ENCODE measurements at places on chromosomes 4 and X.

DNA sequence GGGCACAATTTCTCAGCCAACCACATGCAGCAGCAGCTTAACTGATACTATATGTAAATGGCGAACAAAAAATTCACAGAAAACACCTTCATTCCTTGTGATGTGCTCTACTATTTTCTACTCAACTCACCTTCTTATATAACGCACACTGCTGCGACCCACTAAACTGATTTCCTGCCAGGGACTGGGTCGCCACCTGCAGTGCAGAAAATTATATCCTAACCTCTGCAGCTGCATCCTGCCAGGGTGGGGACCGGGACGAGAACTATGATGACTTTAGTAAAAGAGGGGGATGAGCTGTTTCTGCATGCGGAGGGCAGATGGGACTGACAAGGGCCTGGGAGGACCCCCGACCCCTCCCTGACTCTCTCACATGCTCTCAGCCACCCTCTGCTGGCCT is 27.4 kb downstream of the ABLIM2 start:
- no peak for DNase-seq

DNA sequence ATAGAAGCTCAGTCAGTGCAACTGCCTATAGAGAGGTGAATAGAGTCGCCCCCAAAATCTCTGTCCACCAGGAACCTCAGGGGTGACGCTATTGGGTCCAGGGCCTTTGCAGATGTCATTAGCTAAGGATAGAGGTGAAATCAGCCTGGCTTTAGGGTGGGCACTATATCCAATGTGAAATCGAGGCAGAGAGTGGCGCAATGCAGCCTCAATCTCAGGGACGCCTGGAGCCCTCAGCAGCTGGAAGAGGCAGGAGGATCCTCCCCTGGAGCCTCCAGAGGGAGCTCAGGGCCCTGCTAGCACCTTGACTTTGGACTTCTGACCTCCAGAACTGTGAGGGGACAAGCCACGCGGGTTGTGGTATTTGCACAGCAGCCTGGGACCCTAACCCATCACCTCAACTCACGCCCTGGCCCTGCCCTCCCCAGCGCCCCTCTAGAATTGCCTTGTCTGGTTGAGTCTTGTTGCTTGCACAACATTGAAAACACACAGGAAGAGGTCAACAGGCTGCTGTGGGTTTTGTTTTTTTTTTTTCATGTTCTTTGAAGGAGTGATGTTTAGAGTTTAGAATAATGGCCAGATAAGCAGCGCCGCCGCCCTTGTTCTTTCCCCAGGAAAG is 89.4 kb upstream of the PSAPL1 start:
- DNase-seq = no peak

- DNase-seq = no peak
These were observed 16.3 kb downstream of the SPRY1 start for GRCh38 chr4:123412700-123413512.

DNA sequence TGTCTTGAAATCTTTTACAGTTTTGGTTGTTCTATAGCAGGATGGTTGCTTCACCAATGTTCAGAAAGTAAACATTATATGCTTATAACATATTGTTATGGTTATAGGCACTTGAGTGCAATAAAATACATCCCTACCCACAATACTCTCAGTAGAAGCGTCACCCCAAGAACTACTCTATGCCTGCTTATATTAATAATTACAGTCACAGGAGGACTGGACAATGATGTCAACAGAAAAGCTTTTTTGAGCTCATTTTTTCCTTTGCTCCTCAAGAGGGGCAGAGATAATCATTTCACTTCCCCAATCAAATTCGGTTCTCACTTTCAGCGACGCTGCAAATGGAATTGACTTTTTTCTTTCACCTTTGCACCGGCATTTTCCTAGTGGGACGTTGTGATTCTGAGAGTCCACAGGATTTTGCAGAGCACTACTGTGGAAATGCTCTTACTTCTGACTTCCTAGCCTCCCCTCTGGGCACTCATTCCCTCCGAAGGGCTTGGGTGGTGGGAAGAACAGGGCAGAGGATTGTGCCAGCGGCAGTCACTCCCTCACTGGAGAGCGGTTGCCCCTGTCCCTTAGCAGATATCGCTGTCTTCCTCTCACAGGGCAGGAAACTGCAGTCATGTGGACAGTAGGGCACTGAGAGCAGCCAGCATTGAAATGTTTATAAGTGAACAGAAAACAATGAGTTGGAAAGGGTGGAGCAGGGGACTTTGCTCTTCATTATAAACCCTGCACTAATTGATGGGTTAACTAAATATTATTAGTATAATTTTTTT is 24.9 kb upstream of the SGMS2 start:
- no peak for DNase-seq

DNA sequence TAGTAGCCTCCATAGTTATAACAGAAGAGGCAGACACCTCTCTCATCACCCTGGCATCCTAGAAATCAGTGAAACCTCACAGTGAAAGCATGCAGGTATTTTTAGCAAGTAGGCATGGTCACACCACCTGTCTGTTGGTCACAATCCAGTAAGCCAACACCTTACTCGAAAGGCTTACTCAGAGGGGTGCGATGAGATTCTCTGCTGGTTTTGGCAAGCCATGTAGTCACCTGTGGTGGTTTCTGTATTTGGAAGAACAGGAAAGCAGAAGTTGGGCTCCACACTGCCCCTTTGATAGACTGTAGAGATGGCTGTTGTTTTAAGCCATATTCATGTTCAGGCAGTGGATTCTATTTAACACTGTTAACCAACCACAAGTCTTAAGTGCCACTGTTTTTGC is 134.7 kb downstream of the DCLK2 start:
- no peak for DNase-seq

- no peak for DNase-seq
These were observed 21.3 kb downstream of the SPCS3 start for GRCh38 chr4:176340871-176341685.

DNA sequence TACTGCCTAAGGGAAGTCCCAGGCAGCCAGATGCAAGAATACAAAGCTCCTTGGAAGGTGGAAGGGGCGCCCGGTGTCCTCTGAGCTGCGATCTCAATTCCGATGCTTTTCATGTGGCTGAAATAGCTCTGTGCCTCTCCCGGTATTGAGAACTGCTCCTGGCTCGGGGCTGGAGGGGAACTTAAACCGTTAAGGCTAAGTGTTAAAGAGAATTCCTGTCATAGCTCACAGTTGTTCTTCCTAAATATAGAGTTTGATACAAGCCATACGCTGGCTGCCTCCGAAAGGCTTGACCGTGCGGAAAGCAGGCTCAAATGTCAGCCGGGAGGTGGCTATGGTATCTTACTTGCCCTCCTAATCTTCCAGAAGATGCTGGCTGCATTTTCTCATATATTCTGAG is at the start of gene SMPX:
TSS of gene SMPX (minus strand) at position 157 of the 400 bp plus-strand sequence. CDS start 3,826 bp downstream, outside the sequence.
- DNase-seq = no peak

GRCh38 chrX:98654565-98654964 is 1755.5 kb downstream of the PCDH19 start:
- DNase-seq = no peak

GRCh38 chr4:181372014-181372413 is 871.2 kb upstream of the TENM3 start:
- no peak for DNase-seq

GRCh38 chrX:153365670-153366069 is 31.7 kb downstream of the ZNF275 start:
- DNase-seq = no peak

DNA sequence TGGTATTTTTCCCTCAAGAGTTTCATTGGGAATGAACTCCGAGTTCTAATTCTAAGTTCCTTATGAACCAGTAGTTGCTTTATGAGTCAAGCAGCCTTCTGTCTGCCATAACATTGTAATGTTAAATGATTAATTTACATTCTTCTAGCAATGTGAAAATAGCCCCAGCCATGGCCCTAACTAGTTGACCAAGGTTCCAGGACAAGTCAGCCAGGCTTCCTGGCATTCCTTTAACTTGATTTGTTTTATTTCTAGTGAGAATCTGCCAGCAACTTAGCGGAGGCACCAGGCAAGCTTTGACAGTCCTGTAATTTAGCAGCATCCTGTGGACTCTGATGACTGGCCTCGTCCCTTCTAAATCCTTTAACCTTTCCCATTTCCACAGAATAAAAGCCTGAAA is 69.0 kb downstream of the GLRA2 start:
- no peak for DNase-seq

DNA sequence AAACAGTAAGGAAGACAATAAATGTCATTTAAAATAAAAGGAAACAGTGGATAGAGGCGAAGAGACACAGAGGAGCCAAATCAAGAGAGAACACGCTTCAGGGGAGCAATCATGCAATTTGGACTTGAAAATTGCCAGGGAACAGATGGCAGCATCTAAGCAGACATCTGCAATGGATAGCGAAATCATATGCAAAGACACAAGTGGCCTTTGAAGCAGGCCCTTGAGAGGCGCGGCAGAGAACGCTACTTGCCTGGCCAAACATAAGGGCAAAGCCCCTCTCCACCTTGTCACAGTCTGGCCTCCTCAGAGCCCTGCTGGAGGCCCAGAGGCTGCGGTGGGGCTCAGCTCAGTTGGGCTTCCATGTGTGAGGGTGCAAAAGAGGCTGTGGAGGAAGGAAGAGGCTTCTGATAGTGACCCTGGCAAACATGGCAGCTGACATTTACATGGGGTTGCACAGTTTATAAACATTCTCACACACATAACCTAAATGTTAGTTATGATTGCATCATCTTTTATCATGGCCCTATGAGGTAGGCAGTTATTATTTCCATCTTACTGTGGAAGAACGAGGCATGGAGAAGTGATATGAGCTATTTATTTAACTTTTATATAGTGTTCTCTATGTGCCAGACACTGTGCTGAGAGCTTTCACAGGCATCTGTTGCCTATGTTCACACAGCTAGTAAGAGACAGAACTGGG is 18.3 kb downstream of the ADGRG4 start:
- no peak for DNase-seq

DNA sequence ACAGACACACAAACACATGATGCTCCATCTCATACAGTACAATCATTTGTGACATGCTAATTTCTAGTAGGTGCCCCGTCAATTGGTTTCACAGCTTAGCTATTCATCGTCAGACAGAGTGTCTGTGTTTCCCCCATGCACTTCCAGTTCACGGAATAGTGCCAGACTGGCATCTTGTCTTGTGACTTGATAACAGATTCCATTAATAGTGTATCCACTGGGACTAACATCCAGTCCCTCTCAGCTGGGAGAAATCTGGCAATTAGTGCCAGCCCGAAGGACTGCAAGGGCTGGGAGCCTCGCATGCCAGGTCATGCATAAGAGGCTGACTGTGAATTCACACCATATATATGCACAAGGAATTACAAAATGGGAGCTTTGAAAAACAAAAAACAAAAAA is 20.2 kb upstream of the GATB start:
- no peak for DNase-seq

- DNase-seq = no peak
These were observed 62.8 kb downstream of the PPP1R2C start for GRCh38 chrX:42714981-42715700.

DNA sequence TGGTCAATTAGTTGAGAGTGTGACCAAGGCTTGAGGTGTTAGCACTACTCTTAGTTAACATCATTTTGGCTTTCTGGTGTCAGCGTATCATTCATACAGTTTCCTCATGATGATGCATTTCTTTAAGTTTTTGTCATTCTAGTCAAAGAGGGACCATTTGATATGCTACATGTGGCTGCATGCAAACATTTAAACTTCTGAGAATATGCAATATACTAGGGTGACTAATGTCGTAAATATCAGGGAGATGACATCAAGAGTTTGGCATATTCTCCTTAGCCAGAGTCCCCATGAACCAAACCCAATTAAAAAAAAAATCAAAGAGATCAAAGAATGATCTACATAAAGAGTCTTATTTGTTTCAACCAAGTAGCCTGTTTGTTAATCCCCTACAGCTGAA is 537.4 kb upstream of the PCDH7 start:
- no peak for DNase-seq

- DNase-seq = no peak
These were observed 114.2 kb upstream of the GRXCR1 start for GRCh38 chr4:42778349-42778748.

- DNase-seq = no peak
These were observed 19.6 kb downstream of the MGST2 start for GRCh38 chr4:139685180-139685579.

DNA sequence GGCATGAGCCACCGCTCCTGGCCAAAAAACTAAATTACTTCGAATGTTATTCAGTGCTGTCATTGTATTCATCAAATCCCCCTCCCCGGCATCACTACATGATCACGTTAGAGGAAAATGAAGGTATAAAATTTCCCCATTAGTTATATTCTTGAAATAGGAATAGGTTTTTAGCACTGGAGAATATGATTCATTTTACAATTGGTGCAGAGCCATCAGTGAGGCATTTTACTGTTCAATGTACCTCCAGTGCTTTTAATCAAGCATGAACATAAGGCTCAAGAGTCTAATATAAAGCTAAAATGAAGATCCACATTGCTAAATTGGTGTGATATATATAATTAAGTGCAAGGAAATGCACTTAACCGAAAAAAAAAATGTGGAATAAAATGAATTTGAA is 18.3 kb downstream of the KLF3 start:
- DNase-seq = no peak

All from cortex of kidney (tissue), 1 donor.